ENCODE measurements at places on chromosomes 1 and 21. TPM values are rescaled to one million over a fixed set of nuclear protein-coding genes. Genes with fewer than 3 reads are reported as not detected.

DNA sequence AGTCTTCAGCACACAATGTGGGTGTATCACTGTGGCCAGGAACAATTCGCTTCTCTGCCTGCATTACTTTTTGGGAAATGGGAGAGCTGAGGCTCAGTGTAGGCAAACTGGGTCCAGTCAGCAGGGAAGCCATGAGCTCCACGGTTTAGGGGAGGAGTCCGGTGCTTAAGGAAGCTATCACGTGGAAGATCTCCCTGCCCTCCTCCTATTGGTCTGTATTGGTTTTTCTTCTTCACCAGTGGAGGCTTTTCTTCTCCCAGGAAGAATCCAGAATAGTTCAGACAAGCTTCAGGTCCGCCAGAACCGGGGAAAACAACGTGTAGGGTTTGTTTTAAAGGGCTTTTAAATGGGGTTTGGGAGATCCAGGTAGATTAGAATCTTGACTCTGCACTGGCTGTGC is 156.2 kb upstream of the CAMK1G start:
- no peak for DNase-seq

DNA sequence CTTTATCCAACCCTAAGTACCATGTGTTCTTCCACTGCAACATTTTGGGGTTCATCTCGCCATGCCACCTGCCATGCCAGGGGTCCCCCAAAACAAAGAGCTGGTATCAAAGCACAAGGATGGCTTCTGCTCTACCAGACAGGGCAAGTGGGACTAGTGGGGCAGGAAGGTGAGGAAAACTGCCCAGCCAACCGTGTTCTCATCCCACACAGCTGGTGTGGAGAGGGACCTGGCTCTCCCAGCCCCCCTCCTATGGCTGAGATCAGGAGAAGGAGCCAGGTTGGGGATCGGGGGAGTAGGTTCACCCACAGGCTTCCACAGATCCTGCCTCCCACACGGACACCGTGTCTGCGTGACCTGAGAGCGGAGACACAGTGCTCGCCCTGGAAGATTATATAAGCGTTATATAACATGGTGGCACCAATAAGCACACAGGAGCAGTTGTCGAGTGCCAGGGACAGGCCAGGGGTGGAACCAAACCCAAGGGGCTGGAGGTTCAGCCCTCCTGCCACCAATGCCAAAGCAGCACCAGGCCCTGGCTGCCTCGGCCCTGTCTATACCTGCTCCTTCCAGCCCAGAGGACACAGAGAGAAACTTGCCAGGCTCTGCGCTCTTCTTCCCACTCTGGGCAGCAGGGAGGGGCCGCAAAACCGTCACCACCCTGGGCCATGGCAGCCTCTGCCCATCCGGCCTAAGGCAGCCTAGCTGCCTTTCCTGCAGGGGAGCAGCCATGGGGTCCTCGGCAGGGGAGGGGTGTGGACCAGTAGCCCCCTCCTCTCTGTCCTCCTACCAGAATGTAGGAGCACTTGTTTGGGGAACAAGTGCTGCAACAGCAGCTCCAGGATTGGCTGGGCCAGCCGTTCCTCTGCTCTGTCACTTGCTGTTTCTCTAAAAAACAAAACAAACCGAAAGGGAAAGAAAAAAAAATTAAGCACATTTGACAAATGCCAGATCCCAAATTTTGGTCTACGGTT is 43.5 kb downstream of the CD34 start:
- no peak for DNase-seq

Gene TMEM52
- 0.39 TPM for total RNA-seq

Gene KISS1
- 7.0 TPM for total RNA-seq

DNA sequence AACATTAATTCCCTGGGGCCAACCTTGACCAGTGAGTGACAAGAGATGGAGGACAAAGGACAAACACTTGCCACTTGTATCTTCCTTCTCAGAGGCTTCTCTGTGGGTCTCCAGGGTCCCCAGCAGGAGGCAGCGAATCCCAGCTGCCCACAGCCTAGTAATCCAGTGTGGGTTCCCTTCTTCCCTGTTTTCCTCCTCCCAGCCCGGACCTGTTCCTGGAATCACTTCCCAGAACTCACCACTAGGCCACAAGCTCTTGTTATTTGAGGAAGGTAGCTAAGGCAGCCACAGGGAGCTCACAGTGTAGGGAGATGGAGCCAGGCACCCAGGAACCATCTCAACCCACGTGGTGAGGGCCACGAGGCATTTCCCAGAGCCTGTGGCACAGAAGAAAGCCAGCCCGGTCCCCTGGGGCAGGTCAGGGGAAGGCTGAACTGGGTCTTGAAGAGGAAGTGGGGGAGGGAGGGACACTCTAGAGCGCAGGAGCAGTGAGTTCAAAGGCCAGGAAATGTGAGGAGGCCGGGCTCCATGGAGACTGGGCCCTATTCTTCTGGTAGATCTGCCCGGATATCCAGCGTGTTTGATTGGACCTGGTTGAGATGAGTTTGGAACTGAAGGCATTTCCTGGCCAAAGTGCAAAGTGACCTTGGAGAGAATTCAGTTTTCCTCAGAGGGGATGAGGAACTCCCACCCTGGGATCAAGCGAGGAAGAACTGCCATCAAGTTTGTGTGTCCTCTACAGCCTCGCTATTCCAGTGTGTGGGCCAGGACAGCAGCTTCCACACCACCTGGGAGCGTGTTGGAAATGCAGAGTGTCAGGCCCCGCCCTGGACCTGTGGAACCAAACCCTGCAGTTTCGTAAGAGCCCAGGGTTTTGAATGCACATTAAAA is 20.3 kb upstream of the C2CD2 start:
- DNase-seq: peak; percentile 18

Gene AADACL3
- not detected for total RNA-seq

Gene FBXO28
- 26.6 TPM for total RNA-seq

Gene UMODL1
- not detected for total RNA-seq

DNA sequence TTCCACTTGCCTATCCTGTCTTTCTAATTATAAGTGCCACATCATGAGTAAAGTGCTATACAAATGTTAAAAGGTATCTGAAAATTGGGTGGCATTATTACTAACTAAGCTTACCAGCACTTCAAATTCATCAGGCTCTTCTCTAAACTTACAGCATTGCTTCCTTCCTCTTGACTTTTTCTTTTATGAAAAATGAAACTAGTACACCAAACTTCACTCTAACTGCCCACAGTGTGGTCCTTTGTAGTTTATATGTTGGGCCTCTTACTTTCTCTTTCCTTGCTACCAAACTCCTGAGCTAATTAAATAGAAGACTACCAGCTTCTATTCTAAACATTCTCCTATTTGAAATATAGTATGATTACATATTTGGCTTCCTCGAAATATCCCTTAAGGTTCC is 81.8 kb downstream of the NOTCH2 start:
- no peak for DNase-seq

GRCh38 chr1:16168622-16169360 is 12.9 kb upstream of the EPHA2 start:
- DNase-seq: no peak

GRCh38 chr1:50450861-50451653 is 27.8 kb upstream of the DMRTA2 start:
- DNase-seq: no peak
